Neural progenitor cell (in vitro differentiated cells): ENCODE measurements at places on chromosomes 2 and 18. TPM values are rescaled to one million over a fixed set of nuclear protein-coding genes. Genes with fewer than 3 reads are reported as not detected.

DNA sequence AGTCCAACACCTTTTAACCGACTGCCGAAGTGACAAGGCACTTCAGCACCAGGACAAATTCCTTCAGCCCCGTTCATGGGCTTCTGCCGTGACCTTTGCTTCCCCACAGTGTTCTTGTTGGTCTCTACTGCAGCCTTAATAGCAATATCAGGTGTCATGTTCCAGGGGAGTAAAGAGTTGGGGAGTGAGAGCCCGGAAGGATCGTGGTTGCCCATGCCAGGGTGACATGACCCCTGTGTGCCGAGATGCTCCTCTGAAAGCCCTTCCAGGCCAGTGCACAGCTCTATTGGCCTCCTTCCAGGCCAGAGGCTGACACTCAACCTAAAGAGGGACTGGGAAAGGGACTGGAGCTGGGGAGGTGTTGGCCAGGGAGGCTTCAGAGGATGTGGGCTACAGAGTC lies 279.2 kb downstream of the CYRIA start:
- no peak for DNase-seq

DNA sequence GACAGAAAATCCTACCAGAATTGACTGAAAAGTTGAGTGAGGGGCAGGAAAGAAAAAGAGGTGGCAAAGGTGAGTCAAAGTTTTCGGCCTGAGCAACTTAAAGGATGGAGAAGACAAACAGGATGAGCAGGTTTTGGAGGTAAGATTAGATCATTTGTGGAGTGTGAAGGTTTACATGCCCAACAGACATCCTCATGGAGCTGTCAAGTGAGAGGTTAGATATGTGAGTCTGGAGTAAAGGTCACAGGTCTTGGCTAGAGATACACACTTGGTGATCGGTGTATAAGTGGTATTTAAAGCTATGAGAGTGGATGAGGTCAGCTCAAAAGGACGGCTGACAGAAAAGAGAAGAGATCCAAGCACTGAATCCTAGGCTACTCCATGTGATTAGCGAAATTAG lies 11.1 kb upstream of the MYL12A start:
- DNase-seq: no peak

DNA sequence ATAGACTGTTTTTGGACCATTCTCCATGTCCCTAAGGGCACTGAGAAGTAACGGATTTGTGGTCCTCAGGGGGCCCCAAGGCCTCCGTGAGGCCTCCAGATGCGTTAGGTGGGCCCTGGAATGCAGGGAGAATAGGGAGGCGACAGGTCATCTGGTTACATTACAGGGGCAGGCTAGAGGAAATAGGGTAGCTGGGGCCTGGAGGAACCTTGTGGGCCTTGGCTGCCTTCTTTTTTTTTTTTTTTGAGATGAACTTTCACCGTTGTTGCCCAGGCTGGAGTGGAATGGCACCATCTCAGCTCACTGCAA lies 28.9 kb downstream of the ZFP36L2 start:
- DNase-seq: no peak

DNA sequence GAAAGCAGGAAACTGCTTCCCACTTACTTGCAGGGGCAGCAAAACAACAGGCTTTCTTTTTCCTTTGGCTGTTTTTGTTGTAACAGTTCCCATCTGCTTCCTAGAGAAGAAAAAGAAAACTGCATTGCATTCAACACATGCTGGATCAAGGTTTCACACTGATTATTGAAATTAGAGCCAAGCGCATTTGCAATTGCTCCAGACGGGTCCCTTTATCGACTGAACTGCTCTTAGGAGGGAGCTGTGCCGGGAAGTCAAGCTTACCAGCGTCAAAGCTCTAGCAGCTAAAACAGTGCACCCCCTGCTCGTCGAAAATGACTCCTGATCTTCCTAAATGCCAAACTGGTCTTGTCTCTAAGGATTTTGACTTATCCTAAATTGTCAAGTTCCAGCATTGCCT lies 164.0 kb upstream of the SESTD1 start:
- peak; percentile 44 for DNase-seq

The RIF1 gene
- total RNA-seq: 74.3 and 96.4 TPM in 2 replicates

- DNase-seq: no peak
Observed at GRCh38 chr2:73893764-73894474, 1.1 kb downstream of the ACTG2 start.
